ENCODE measurements at places on chromosomes 5 and 9.
A peak's percentile ranks its signal among the peaks of the same experiment; 100 is the strongest.

GRCh38 chr5:19751326-19751725 lies 236.7 kb downstream of the CDH18 start:
- DNase-seq: no peak

DNA sequence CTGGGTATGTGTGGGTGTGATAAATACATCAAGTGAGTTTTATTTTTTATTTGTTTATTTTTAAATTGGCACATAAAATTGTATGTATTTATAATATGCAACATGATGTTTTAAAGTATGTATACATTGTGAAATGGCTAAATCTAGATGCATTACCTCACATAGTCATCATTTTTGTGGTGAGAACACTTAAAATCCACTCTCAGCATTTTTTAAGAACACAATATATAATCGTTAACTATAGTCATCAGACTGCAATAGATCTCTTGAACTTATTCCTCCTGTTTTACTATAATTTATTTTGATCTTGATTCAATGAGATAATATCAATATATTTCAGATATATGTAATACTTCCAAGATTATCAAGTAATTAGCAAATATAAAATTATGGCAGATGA lies 93.9 kb upstream of the ALDH1A1 start:
- no peak for DNase-seq

GRCh38 chr5:103598997-103599566 lies 36.5 kb upstream of the NUDT12 start:
- no peak for DNase-seq

DNA sequence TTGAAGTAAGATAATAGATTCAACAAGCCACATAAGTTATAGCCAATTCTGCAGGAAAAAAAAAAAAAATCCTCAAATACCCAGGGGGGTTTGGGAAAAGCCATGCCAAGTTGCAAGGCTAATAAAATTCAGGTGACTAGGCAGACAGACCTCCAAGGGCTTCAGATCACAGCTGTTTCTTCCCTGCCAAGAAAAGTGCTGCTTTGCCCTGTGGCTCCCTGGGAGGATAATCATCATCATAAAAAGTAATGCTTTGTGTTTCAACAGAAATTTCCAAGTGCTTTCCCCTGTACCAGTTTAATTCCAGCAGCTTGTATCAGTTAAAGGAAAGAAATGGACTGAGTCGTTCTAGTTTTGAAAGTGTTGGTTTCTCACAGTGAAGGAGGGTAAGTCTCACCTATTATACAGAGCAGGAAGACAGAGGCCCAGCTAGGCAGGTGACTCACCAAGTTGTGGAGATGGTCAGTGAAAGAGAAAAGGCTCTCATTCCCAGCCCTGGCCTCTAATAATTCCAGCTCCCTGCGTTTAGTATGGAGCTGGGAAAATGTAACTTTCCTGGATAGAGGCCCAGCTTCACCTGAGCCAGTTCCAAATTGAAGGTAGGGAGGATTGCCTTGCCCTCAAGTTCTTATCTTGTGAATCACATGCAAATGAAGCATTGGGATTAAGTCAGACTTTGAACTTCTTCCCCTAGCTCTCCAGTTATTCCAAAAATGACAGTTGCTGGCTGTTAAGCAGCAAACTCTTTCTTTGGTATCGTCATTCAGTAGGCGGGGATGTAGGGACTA lies 263.4 kb downstream of the GRIA1 start:
- DNase-seq: no peak

GRCh38 chr9:123834889-123835562 lies 94.9 kb downstream of the DENND1A start:
- peak; percentile 16 for DNase-seq

Data from retinal pigment epithelial cell (primary cell).